ENCODE measurements at places on chromosomes 7 and 10. TPM values are rescaled to one million over a fixed set of nuclear protein-coding genes. Genes with fewer than 3 reads are reported as not detected.

CACUL1 gene
- total RNA-seq, result 15.4 TPM

TAS2R3 gene
- 0.85 TPM for total RNA-seq

NACAD gene
- total RNA-seq, result 0.83 TPM

FAM53B gene
- total RNA-seq, result 7.8 TPM

NME8 gene
- not detected for total RNA-seq

CYP2C9 gene
- total RNA-seq, result not detected

CLRN3 gene
- total RNA-seq, result not detected
